ENCODE measurements at places on chromosomes 12 and 14.

DNA sequence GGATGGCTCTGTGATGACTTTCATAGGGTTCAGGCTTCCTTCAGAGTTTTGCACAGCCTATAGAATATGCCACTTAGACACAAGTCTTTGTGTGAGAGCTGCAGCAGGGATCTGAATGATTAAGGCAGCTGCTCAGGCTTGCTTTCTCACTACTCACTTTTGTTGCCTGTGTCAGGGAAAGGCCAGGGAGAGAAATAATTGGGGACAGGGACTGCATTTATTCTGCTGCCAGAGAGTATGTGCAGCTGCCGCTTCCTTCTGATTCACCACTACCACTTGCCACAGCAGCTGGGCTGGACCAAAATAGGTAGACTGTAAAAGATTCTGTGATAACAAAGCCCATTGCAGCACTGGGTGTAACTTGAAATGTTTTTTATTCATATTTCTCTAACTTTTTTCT lies 49.7 kb downstream of the TRMT5 start:
- no peak for DNase-seq

GRCh38 chr12:121592320-121592719 lies 11.5 kb upstream of the KDM2B start:
- no peak for DNase-seq

DNA sequence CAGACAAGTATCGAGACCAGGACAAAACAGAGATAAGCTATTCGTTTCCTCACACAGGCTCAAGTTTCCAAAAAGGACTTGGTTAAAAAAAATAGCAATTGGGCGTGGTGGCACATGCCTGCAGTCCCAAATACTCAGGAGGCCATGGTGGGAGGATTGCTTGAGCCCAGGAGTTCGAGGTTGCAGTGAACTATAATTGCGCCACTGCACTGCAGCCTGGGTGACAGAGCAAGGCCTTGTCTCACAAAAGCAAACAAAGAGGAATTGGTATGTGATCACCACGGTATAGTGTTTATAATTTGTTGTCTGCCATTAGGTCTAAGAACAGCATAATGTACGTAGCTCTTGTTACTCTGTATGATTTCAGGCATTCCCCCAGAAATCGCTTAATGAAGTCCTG lies 175.3 kb downstream of the DERA start:
- DNase-seq: no peak

GRCh38 chr14:35158951-35159653 lies 36.8 kb downstream of the PRORP start:
- DNase-seq: no peak

DNA sequence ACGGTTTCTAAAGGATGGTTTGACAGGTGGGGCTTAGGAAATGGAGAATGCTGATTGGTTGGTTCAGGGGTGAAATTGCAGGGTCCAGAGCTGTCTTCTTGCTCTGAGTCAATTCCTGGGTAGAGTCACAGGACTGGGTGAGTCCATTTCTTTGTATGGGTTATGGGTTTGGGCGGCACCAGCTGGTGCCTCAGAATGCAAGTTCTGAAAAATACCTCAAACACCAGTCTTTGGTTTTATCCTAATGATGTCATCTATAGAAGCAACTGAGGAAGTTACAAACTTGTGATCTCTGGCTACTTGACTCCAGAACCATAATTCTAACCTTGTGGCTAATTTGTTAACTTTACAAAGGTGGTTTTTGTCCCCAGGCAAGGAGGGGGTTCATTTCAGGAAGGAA lies 47.6 kb upstream of the EIF5 start:
- DNase-seq: no peak

DNA sequence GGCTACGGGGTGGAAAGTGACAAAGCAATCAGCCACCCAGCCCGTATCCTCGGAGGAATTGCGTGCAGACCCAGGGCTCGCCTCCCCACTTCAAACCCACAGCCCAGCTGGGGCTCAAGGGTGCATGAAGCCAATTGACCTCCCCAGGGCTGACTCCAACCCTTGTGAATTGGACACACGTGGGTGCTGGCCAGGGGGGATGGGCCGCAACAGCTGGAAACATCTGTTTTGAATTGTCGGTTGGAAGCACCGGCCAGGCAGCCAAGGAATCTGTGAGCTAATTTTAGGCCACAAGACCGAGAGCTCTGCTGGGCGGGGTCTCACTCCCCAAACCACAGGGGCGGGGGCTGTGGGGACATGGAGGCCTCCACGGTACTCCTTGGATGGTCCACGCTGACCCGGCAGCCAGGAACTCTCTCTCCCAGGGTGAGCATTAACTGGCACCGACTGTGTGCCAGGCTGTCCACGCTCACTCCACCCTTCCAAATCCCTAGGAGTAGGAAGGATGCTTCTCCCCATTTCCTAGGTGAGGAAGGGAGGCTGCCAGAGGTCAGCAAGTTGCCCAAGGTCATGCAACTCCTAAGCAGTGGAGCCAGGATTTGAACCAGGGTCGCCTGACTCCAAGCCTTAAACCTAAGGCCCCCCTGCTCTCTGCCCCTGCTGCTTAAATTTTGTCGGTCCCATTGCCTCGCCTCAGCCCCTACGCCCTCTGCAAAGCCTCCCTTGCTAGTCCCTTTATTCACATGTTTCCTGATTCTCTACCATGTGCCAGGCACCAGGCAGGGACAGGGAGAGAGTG lies 11.9 kb upstream of the TMEM119 start:
- no peak for DNase-seq

- DNase-seq: no peak
These were observed 113.0 kb downstream of the SEC23A start for GRCh38 chr14:38989922-38990546.

DNA sequence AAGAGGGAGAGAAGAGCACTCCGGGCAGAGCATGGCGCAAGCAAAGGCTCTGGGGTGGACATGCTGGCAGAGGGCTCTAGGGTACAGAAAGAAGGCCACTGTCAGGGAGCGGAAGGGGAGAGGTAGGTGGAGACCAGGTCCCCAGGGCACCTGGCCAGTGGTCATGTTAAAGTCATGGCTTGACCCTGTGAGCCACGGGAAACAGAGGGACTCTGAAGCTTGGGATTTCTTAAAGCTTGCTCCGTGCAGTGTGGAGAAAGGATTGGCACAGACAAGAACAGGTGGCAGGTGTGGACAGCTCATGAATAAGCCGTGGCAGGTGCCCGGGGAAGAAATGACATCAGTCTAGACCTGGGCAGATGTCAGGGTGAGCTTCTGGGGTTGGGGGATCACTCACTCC lies 413.8 kb downstream of the BCL11B start:
- no peak for DNase-seq

DNA sequence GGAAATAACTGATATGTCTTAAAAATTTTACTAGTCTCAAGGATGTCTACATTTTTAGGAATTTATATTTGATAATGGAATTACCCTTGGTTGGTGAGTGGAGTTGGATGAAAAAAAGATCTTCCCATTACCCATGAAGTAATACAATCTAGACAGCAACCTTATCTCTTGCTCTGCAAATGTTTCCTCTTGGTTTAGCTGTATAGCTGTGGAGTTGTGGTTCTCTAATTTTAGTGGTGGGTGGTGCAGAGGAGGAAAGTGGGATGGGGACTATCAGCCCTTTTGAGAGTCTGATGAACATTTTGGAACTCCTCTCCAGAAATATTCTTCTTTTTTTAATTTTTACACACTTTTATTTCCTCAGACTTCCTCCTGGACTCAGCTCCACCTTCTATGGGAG lies 17.1 kb downstream of the SPX start:
- DNase-seq: no peak

DNA sequence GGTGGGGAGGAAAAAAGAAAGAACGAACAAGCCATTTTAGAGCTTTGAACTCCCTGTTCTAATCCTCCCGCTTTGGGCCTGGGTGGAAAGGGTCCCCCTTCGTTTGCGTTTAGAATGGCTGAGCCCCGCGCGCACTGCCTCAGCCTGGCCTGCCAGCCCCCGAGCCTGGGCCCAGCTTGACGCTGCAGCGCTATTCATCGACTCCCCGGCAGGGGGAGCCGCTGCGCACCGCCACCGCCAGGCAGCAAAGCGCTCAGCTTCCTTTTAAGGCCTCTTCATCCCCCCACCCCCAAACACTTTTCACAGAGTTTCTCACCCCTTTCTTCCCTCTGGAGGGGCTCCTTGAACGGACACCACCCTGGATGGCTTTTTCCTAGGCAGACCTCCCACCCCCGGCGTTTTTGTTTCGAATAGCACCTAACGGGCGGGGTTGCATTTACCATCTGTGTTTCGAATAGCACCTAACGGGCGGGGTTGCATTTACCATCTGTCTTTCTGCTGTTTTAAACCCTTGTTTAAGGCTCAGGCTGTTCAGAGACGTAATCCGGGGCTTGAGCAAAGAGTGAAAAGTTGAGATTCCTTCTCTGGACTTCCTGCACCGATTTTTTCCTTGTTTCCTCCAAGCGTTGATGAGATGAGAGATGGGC lies 56.4 kb upstream of the PIWIL1 start:
- DNase-seq: peak; percentile 27

GRCh38 chr14:71289536-71289935 lies 382.3 kb downstream of the PCNX1 start:
- no peak for DNase-seq

DNA sequence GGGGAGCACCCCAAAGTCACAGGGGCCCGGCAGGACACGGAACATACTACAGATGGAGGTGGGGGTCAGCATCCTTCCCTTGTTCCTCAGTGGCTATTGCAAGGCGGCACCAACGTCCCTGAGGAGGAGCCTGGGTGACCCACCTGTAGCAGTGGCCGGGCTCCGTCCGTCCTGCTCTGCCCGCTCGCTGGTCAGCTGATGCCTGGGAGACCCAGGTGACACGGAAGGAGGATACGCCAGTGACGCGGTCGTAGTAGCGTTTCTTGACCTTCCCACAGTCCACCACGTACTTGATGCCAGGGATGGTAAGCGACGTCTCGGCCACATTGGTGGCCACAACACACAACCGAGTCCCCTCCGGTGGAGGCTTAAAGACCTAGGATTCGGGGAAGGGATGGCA lies 24.7 kb downstream of the DHX37 start:
- DNase-seq: no peak

GRCh38 chr12:17810399-17810798 lies 279.6 kb downstream of the RERGL start:
- no peak for DNase-seq

GRCh38 chr12:119180380-119181040 lies 1.8 kb downstream of the HSPB8 start:
- no peak for DNase-seq

- DNase-seq: no peak
These were observed 32.8 kb downstream of the ABCD2 start for GRCh38 chr12:39586816-39587215.

DNA sequence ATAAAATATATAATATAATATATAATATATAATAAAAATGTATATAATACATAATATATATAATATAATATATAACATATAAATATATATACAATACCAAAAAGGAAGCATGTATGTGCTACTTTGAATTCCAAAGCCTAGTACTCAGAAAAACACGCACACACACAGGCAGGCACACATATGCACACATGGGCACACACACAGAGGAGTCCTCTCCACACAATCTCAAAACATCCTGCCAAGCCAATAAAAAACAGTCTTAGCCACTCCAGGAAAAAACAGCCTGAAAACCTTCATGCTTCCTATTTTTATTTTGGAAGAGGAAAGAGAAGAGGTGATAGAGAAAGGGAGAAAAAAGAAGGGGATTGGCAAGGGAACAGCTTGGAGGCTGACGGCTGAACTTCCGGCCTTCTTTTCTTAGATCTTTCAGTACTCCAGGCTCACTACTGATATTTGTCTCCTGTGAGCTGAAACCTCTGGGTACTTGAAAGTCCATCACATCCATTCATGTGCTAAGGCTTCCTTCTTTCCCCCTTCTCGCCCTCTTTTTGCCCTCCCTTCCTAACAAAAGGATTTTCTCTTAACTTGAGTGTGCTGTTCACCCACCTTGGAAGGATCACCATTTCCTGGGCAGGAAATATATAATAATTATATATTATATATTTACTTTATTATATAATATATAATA lies 394.2 kb downstream of the NUAK1 start:
- DNase-seq: no peak

DNA sequence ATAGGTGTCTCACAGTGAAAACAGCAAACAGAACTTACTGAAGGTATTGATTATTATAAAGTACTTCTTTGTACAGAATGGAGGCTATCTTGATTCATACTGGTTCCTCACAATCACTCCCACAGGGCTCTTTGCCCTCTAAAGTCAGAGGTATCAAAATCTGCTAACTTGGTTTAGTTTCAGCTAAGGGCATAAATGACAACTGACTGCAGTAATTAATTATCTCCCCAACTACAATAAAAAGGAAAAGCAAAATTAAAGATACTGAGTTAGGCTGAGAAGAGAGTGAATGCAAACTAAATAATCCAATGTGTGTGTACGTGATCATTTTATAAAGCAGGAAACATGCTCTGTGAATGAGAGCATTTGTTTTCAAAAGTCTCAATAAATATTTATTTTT lies 338.7 kb downstream of the ACSS3 start:
- DNase-seq: no peak
